Activated gamma-delta T cell treated with anti-CD3 and anti-CD28 coated beads, Interleukin-2, amount 50 U/mL, for 16 hours (primary cell): ENCODE measurements at places on chromosomes 1 and 21.

DNA sequence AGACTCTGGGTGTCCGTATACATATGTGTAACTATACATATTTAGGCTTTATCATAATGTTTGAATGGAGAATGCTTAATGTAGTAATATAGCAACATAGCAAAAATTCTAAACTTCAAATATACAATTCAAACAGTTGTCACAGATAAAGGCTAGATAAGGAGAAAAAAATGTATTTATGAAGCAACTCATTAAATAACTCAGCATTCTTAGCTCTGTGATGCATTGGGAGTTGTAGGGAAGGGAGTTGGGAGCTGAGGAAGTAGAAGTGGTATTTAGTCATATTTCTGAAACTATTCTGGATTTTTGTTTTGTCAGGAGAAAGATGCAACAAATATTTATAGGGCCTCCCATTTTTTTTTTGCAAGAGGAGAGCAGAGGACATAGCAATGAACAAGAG, 197.8 kb downstream of the PBX1 start:
- DNase-seq, result no peak

DNA sequence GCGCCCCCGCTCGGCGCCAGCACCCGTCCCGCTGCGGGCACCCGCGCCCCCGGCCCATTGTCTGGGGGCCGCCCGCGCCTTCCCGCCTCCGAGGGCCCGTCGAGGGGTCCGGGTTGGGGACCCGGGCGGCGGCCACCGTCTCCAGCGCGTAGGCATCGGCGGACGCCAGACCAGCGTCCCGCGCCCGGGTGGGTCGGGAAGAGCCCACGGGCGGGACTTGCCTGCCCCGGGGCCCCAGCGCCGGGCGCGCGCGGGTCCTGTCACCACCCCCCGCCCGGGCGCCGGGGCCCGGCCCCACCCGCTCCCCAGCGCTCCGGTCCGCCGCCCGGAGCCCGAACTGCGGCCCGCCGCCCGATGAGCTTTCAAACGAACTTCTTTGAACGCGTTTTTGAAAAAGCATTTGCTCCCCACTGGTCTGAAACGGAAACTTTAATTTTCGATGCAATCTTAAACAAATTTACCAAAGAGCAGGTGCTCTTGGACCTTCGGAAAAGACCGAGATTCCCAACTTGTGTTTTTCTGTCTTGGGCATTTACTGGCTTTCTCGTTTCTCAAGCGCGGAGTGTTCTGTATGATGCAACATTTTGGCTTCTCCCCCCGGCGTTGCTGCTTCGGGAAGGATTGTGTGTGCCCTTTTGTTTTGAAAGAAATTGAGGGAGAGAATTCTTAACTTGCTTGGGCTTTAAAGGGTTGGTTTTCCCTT, 615 bp downstream of the CLIC4 start:
- DNase-seq, result no peak

- no peak for DNase-seq
Measured at GRCh38 chr1:14135070-14135469, 435.1 kb downstream of the PRDM2 start.

DNA sequence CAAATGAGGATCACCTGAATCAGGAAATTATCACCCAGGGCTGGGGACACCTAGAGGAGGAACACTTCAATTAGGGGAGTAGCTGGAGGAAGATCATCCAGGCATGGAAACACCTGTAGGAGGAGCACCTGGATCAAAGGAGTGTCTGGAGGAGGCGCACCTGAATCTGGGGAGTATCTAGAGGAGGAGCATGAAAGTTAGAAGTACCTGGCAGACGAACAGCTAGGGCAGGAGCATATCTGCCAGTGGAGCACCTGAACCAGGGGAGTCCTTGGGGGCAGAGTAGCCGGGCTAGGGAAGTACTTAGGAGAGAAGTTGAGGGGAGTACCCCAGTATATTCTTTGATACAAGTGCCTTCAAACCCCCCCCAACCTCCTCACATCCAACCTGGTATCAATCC, 1.3 kb downstream of the C1orf210 start:
- DNase-seq, result no peak

GRCh38 chr1:85025940-85026339, 22.4 kb downstream of the MCOLN3 start:
- DNase-seq, result no peak

- DNase-seq, result no peak
Measured at GRCh38 chr1:165960136-165960535, 132.7 kb downstream of the UCK2 start.

GRCh38 chr1:160375788-160376524, 9.1 kb downstream of the NHLH1 start:
- no peak for DNase-seq

DNA sequence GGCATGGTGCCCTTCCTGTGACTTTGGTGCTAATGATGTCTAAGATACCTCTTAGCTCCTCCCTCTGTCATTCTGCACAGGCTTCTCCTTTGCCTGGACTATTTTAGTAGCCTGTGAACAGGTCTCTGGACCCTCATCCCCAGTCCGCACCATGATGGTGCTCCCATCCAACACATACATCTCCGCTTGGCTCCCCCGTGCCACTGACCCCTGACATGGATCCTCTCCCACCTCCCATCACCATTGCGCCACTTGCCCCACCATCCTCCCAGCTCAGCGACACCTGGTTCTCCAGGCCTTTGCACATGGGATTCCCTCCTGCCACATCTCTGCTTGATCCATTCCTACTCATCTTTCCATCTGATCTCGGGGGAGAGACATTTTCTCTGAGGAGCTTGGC, 33.9 kb downstream of the RUNX3 start:
- no peak for DNase-seq

GRCh38 chr1:210302501-210302900, 26.2 kb upstream of the HHAT start:
- DNase-seq, result no peak

DNA sequence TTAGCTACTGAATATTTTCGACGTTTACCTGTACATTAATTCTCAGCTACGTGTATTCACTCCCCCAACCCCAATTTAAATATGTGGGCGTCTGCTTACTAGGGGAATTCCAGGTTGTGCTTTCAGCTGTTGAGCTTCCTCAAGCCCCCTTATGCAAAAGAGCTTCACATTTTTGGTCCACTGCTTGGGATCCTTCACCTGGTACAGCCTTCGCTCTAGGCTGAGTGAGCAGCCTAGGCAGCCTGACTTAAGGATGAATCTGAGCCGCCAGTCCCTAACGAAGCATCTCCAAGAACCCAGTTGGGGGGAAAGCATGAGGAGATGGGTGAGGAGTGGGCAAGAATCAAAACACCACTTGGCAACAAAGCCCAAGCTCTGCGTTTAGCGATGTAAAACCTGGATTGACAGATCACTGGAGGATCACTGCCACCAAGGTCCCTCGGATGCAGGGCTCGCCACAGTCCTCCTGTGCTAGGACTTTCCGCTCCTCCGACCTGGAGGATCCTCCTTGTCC, 674 bp downstream of the BCL10 start:
- no peak for DNase-seq

DNA sequence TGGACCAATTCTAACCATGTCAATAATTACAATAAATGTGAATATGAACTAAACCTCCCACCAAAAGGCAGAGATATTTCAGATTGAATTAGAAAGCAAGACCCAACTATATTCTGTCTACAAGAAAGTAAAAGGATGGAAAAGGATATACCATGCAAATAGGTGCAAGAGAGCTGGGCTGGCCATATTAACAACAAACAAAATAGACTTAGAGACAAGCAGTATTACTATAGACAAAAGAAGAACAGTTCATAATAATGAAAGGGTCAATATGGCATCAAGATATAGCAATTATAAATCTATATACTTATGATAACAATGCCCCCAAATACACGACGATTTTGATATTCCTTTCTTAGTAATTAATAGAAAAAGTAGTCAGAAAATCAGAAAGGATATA, 67.3 kb upstream of the IFFO2 start:
- DNase-seq, result no peak

- no peak for DNase-seq
Measured at GRCh38 chr1:160548960-160549664, 26.1 kb upstream of the SLAMF6 start.

GRCh38 chr1:59075021-59075420, 221.9 kb upstream of the FGGY start:
- no peak for DNase-seq

DNA sequence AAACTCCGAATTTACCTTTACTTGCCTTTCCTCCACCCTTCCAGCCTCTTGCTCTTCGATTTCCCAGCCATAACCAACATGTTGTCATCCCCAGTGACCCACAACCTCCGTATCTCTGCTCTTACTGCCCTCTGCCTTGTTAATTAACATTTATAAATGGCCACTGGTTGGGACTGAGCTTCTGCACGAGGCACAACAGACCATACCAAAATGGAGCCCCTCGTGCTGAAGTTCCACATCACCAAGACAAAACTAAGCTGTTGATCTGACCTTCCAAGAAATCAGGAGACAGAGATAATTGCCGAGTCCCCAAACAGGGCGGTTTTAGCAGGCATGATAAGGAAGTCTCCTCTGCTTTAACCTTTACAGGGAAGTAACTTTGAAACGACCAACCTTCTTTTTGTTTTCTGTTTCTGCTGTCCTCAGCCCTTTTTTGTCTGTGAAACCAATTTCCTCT, 71.9 kb downstream of the NMNAT2 start:
- DNase-seq, result no peak

DNA sequence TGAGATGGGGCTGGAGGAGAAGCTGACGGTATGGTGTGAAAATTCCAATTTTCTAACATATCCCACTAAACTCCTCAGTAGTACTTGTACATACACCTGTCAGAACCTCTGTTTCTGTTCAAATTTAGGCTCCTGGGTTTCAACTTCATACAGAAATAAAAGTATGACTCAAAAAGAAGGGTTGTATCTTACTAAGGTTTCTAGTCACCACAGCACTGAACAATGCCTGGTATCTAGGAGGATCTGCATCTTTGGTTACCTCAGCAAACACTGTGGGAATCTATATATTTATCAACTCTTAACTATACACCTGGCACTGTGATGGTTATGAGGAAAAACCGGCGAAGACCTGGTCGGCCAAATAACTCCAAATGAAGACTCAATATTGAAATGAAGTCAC, 13.8 kb downstream of the RBM34 start:
- DNase-seq, result no peak

- DNase-seq, result no peak
Measured at GRCh38 chr1:208499601-208500000, 255.4 kb upstream of the PLXNA2 start.

- no peak for DNase-seq
Measured at GRCh38 chr1:108671143-108671542, 10.2 kb upstream of the HENMT1 start.

DNA sequence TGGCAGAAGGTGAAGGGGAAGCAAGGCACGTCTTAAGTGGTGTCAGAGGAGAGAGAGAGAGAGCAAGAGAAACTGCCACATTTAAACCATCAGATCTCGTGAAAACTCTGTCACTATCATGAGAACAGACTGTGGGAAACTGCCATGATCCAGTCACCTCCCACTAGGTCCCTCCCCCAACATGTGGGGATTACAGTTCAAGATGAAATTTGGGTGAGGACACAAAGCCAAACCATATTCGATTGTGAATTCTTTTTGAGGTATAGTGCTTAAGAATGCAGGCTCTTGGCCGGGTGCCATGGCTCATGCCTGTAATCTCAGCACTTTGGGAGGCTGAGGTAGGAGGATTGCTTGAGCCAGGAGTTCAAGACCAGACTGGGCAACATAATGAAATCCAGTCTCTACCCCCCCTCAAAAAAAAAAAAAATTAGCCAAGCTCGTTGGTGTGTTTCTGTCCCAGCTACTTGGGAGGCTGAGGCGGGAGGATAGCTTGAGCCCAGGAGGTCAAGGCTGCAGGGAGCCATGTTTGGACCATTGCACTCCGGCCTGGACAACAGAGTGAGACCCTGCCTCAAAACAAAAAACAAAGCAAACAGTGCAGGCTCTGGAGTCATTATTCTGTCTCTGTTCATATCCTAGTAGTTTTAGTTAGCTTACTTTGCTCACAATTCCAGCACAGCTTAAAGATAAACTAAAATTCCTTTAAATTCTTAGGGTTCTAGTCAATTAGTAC, 6.0 kb downstream of the ZCCHC17 start:
- no peak for DNase-seq

DNA sequence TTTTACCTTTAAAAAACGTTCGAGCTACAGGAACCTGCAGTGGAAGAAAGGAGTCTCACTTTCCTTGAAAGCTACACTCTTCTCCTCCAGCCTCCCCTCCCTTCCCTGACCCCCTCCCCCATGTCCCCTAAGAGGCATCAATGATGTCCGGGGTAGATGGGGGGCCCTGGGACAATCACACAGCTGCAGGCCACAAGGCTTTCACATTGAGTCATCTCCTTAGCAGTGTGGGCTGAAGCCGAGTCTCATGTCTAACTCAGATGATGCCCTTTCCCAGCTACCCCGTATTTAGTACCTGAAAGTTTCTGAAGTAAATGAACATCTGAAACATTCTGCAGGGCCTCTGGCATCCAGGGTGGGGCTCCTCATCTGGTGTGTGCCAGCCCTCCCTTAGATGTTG, 6.3 kb upstream of the GPR25 start:
- no peak for DNase-seq

DNA sequence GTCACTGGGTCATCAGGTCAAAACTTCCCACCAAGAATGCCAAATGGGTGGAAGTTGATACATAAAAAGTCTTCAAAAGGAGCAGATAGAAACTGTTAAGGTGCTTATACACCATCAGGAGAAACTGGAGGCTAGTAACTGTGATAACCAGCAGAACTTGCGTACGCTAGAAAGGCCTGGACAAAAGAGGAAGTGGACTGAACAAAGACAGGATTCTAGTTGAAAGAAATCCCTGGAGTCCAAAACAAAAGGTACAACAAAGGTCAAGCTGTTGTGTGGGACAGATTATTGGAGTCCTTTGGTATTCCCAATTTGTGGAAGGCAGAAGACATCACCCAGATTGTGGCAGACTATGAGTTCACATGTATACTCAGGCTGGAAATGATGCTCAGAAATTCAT, 215.8 kb upstream of the PBX1 start:
- DNase-seq, result no peak
